ENCODE measurements at places on chromosomes 1 and 21.
A peak's percentile ranks its signal among the peaks of the same experiment; 100 is the strongest.

DNA sequence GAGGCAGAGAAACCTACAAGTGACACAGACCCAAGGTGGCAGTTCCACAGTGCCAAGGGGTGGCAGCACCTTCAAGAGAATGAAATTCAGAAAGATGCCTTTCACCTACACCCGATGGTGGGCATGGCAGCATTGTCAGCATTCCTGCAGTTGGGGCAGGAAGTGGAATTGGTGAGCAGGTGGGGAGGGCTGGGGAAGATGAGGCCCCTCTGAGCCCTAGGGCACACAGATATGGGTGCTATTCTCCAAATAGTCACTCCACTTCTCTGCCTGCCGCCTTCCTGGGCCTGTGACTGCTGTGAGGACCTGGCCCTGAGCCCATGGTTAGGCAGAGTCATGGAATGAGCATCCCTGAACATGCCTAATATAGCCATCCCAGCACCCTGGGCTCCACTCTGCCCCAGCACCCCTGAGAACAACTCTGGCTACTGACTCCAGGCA lies 8.3 kb downstream of the SHISA4 start:
- peak; percentile 23 for DNase-seq

GRCh38 chr1:38712046-38712445 lies 147.5 kb downstream of the RRAGC start:
- DNase-seq, result no peak

- DNase-seq, result no peak
Observed at GRCh38 chr1:218368686-218369085, 23.6 kb downstream of the TGFB2 start.

DNA sequence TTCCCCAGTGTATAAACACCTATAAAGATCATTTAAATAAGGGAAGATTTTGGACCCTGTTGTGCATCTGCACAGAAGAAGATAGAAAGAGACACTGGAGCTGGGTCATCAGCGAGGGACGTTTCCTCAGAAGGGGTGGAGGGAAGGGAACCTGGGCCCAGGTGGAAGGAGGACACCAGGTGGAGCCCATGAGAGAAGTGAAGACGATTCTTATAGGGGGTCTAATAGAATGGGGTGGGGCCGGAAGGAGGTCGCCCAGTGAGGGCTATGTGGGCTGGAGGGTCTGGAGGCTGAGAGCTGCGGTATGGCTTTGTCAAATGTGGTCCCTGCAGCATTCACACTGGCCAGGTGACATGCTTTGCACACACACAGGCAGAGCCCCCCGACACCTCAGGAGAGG lies 13.7 kb downstream of the KIRREL1 start:
- no peak for DNase-seq

DNA sequence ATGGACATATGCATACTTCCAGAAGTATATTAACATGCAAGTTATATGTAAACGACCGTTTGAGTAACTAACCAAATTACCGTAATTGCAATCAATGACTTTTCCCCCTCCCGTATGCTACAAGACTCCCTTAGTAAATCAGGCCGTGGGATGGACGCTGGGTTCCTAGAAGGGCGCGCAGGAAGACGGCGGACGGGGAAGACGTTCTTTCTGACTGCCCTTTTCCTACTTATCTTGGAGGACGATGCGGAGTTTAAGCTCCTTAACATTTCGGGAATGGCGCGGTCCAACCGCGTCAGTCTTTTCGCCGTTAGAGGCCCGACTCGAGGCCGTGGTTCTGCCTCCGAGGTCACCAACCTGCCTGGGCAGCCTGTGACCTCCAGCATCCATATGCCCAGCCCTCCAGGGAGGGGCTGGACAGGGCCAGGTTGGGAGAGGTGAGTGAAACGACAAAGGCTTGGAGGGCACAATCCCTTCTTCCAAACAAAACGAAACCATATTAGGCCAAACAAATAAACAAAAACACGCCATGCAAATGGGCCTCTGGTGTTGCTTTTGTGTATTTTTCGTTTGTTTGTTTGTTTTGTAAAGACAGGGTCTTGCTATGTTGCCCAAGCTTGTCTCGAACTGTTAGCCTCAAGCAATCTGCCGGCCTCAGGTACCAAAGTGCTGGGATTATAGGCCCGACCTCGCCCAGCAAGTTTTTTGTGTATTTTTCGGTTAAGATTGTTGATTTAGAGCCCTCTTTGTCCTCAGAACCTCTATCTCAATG lies 873 bp upstream of the PI4KB start:
- peak; percentile 74 for DNase-seq

DNA sequence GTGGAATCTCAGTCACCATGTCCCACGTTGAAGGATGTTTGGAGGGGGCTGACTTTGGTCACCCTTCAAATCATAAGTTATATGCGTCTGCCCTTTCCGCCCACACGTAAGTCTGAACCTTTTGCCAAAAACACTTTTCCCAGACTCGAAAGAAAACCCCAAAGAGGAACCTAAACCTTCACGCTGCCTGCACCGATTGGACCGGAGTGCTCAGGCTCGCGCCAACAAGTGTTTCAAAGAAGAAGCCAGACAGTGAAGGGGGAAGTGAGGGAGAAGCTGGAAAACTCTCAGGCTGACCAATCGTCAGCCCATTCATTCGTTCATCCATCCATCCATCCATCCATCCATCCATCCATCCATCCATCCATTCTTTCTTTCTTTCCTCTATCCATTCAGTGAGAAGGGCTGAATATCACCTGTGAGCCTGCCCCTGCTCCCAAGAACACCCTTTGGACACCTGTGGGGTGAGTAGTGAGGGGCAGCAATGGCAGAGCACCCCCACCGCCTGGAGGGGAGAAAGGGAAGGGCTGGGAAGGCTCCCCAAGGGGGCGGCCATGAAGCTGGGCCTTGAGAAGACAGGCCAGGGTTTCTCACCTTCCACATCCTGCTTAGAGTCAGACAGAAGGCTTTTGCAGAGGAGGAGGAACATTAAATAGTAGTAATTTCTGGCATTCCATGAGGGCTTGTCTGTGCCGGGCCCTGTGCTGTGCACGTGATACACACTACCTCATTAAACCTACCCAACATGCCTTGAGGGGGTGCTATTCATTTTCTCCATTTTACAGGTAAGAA lies 27.1 kb upstream of the RUNX3 start:
- DNase-seq, result no peak

DNA sequence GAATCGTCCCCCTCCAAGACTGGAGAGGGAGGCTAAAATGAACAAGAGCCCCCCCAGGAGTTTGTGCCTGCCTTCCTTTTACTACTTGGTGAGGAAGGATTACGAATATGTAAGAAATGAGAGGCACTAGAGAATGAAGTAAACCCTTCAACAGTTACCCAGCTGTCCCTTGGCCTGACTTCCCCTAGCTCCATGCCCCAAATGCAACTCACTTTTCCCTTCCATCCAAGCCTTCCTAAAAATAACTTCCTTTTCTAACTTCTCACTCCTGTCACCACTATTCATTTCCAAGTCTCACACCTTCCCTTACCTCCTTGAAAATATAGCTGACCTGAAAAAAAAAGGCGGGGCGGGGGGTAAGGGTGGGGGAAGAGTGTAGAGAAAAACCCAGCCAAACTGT lies 96.6 kb upstream of the HNRNPU start:
- no peak for DNase-seq

Measured in OCI-M1 (cell line).